Activated CD4-positive, alpha-beta memory T cell treated with anti-CD3 and anti-CD28 coated beads, Interleukin-2, amount 10 ng/mL, durations not matched to agents 7 days and 5 days (primary cell): ENCODE measurements at places on chromosomes 12 and 14.
A peak's percentile ranks its signal among the peaks of the same experiment; 100 is the strongest.

GRCh38 chr14:93765970-93766369 lies 22.3 kb downstream of the PRIMA1 start:
- DNase-seq: no peak

GRCh38 chr12:112514926-112515642 lies 96.3 kb downstream of the PTPN11 start:
- no peak for DNase-seq

DNA sequence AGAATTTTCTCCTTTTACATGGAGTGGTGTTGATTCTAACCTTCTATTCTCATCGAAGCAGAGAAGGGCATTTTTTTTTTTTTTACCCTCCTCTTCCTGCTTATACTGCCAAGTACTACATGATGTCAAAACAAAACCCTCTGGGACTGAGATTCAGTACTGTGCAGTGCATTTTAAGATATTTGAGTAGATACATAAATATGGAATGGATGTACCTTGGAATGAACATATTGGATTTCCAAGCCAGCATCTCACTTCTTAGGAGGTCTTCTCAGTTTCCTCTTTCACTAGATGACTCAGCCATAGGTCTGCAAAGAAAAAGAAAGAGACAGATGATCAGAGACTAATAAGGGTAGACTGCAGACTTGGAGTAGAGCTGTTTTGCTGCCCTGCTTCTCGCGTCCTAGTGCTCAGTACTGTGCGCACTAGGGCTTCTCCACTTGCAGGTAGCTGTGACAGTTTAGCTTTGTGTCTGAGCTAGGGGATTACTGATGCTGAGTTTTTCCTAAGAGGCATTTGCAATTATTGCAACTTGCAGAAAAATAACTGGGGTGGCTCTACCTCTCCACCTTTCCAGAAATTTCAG lies 20.4 kb downstream of the TPH2 start:
- no peak for DNase-seq

DNA sequence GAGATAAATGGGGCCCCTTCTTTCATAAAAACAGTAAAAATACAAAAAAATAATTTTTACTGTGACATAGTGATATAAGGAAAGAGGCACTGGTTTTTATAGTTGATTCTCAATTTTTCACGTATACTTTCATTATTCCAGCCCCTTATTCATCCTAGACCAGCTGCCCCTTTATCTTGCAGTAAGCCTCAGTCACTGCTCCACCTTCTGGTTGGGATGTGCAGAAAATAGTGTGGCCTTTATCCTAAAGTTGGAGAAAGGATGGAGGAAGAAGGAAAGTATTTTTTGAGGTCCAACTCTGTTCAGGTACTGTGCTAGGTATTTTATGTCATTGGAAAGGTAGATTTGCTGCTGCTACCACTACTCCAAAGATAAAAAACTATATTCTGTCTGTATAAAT lies 172.7 kb downstream of the ANO6 start:
- DNase-seq: no peak

DNA sequence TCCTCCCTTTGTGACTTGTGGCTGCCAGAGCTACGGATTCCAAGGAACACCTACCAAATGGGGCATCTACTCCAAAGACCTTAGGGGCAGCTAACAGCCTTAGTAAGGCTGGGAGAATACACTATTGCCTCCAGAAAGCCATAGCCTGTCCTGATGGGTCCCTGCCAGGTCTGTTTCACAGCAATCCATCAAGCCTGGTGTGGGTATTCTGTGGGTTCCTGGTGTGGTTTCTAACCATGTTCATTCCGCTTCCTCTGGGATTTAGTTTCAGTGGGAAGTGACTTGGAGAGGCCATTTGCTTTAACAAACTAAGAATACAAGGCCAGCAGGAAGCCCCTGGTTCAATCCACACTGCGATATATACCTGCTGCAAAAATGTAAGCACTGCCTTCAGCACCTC lies 220.5 kb downstream of the FOXN3 start:
- no peak for DNase-seq

GRCh38 chr14:52874389-52874788 lies 76.5 kb downstream of the FERMT2 start:
- DNase-seq: no peak

- no peak for DNase-seq
Measured at GRCh38 chr14:29410581-29410980, 517.1 kb downstream of the PRKD1 start.

DNA sequence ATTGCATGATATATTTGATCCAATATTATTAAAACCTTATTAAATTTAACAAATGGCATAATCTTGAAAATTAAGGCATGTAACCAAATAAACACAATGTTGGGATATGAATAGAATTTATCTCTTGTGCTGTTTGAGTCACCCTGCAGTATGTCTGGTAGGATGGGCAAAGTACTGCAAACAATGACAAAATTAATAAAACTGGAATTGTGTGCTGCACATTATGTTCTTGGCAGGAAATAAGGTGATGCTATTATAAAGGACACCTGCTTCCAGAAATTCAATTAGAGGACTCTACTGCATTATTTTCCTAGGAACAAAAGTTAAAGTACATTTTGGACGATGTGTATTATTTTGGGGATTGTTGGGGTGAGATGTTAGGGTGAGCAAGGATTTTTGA lies 132.7 kb downstream of the PPFIA2 start:
- no peak for DNase-seq

DNA sequence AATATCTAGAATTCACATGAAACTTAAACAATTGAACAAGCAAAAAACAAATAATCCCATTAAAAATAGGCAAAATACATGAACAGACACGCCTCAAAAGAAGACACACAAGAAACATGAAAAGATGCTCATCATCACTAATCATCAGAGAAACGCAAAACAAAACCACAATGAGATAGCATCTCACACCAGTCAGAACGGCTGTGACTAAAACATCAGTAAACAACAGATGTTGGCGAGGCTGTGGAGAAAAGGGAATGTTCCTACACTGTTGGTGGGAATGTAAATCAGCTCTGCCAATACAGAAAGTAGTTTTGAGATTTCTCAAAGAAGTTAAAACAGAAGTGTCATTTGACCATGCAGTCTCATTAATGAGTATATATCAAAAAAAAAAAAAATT lies 121.3 kb downstream of the PTPRO start:
- DNase-seq: no peak

- DNase-seq: peak; percentile 44
Measured at GRCh38 chr14:22095860-22096513, 422.4 kb upstream of the OR4E1 start.

GRCh38 chr12:50924439-50925341 lies 27.7 kb upstream of the HIGD1C start:
- DNase-seq: no peak

GRCh38 chr12:105365231-105365630 lies 34.7 kb downstream of the C12orf75 start:
- no peak for DNase-seq

GRCh38 chr12:58529897-58530741 lies 390.2 kb downstream of the LRIG3 start:
- no peak for DNase-seq

DNA sequence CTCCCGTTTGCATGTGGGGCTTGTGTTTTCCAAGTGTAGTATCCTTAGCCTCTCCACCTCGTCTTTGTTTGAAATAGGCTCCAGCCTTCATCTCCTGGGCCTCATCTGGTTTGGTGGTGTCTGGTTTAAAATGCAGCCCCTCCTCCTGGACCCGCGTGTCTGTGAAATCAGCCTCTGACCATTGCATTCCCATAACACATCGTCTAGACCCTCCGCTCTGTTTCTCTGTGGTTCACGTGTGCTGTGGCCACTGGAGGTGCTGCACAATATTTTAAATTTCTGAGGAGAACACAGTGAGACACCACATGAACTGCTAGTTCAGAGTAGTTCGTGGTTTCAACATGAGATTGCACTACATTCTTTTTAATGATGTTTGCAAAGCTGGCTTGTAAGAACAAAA lies 35.6 kb downstream of the UBE3B start:
- DNase-seq: no peak
